Fibroblast of skin of scalp (primary cell): ENCODE measurements at places on chromosomes 1 and 21.

- peak; percentile 33 for DNase-seq
Observed at GRCh38 chr1:240739754-240740153, 127.8 kb upstream of the GREM2 start.

- DNase-seq: no peak
Observed at GRCh38 chr1:206847337-206847834, 18.0 kb upstream of the IL20 start.

GRCh38 chr1:161080441-161081405, 8.6 kb downstream of the NECTIN4 start:
- peak; percentile 53 for DNase-seq

- DNase-seq: no peak
Observed at GRCh38 chr1:31995263-31995662, 18.4 kb upstream of the KHDRBS1 start.

DNA sequence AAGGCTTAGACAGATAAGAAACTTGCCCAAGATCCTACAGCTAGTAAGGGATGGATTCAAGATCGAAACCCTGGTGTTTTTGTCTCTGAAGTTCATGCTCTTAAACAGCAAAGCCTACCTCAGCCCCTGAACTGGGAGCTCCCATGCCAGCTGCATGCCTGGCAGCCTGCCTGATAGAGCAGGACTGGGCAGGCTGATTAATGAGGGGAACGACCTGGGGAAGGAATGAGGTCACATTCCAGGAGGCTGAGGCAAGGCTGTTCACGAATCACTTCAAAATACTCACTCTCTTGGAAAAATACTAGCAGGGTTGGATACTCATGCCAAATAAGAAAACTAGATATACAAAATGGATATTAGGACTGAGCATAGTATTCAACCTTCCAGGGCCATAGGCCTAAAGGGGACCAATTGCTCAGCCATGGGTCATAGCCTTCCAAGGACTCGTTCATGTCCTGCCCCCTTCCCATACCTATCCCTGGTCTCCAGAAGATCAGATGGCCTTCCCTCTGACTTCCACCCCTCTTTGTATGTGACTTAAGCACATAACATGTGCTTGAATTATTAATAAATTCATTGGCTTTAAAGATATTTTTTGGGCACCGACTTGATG, 15.6 kb upstream of the TACSTD2 start:
- peak; percentile 93 for DNase-seq

DNA sequence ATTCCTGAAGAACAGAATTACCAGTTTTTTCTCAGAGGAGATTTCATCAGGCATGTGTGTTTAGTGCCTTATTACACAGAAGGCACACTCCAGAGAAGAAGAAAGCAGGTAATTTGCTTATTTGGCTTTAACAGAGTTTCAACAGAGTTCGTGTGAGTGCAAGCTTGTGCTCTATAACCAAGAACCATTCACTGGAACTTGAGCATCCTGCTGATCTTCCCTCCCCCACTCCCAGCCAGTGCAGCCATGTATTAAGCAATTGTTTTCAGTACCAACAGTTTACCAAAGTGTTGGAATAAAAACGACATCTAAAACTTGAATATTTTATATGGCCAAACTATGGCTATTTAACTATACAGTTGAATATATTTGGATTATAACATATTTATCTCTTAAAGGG, 4.3 kb downstream of the MGST3 start:
- DNase-seq: no peak

DNA sequence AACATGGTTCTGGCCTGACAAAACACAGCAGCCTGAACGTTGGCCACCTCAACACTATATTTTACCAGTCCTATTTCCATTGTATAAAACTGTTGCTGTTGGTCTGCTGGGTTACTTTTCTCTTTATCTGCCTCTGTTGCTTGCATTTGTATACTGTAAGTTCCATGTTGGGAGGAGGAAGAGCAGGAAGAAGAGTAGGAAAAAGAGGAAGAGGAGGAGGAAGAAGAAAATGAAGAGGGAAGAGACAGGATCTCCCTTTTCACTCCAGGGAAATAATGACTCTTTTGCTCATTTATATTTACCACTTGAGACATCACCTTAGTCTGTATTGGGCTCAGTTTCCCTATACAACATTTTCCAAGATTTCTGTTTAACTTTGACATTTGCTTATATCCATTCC, 134.2 kb downstream of the PTPRC start:
- no peak for DNase-seq

DNA sequence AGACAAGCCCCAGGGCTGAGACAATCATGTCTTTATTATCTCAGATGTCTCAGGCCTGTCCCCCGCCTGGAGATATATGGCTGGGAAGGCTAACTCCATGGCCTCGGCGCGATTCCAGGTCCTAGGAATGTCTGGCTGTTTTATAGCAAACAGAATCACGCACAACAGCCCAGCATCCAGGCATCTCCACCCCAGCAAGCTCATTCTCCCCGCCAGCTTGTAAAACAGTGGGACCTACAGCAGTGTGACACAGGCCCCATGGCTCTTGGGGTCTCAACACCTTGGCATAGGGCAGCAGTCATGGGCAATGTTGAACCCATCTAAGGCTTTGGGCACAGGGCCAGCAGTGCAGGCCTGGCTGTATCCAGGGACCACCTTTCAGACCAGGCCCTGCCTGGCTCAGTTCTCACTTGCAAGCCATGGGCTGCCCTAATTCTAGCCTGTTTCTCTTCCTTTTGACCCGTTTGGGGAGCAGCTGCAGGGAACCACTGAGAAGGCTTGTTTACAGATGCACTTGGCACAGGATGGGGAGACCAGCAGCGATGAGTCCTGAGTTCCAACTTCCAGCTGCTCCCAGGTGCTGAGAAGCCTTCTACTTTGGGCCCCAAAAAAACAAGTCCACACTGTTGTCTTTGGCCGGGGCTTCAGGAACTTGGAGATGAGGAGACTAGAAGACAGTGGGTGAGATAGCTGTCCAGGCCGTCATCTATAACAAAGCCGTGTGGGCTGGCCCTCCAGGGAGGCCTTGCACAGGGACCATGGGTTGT, 34.4 kb downstream of the WNT4 start:
- no peak for DNase-seq

DNA sequence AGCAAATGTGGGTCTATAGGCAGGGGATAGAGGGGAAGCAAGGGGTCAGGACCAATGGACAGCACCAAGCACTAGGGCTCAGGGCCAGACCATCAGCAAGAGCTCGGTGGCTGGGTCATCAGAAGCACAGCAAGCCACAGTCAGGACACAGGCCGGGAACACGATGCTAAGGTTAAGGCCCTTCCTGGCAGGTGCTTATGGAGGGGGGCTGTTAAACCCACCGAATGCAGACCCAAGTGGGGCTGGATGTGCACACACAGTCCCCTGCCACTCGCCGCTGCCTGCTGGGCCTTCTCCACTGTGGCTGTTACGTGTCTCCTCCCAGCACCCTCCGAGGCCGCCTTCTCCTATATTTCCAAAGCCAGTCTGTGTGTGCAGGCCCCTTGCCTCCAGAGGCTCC, 220.1 kb downstream of the TOMM20 start:
- DNase-seq: no peak

- DNase-seq: no peak
Observed at GRCh38 chr21:39593522-39593921, 19.2 kb upstream of the B3GALT5 start.
